Activated CD4-positive, alpha-beta T cell treated with anti-CD3 and anti-CD28 coated beads, Interleukin-2, amount 10 ng/mL, durations not matched to agents 7 days and 5 days (primary cell): ENCODE measurements at places on chromosomes 6 and 20. TPM values are rescaled to one million over a fixed set of nuclear protein-coding genes. Genes with fewer than 3 reads are reported as not detected.

The DTNBP1 gene
- total RNA-seq, result 22.3 TPM

DNA sequence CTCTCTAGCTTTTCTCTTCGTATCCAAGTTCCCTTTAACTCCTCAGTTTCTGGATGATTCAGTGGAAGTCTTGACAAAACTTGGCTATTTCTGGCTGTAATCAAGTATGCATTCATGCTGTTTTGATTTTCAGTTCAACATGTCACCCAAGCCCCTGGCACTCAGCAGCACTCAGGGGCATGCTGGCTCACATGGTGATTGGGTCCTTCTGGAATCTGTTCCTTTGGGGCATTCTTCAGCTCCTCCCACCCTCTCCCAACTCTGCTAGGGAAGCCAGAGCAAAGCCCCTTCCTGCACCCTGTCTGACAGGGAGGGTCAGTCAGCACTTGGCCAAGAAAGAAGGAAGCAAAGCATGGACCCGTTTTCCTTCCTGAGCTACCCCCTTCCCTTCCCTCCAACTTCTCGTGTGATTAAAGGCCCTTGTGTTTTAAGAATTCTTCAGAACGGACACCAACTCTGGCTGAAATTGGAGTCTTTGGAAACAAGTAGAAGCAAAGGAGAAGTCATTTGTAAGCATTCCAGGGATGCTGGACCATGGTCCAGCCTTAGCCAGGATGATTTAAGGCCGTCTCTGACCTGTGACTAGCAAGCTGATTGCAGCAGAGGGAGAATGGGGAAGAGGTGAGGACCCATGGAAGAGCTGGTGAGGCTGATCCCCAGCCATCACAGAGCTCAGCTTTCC is 7.1 kb downstream of the PLEKHG1 start:
- H3K27ac ChIP-seq, result no peak overlapping the region
- H3K4me1 ChIP-seq, result peaks cover 2% of the 10 kb centered on the region
- DNase-seq, result no peak
- peaks cover 8% of the 10 kb centered on the region for H3K27me3 ChIP-seq
- no peak overlapping the region for H3K4me3 ChIP-seq

The SLC44A4 gene
- 0.15 TPM for total RNA-seq

DNA sequence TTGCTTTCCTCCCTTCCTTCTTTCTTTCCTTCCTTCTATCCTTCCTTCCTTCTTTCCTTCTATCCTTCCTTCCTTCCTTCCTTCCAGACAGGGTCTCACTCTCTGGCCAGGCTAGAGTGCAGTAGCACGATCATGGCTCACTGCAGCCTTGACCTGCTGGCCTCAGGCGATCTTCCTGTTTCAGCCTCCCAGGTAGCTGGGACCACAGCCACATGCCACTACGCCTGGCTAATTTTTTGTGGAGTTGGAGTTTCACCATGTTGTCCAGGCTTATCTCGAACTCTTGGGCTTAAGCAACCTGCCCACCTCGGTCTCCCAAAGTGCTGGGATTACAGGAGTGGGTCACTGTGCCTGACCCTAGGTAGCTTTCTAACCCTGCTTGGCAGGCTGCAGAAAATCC is 12.2 kb upstream of the SEC63 start:
- H3K27ac ChIP-seq, result no peak overlapping the region
- DNase-seq, result no peak
- peaks cover 4% of the 10 kb centered on the region for H3K27me3 ChIP-seq
- peaks cover 8% of the 10 kb centered on the region for H3K4me1 ChIP-seq

The SLC13A3 gene
- total RNA-seq, result not detected

The NKX2-2 gene
- not detected for total RNA-seq

The AVP gene
- not detected for total RNA-seq

- no peak overlapping the region for H3K4me3 ChIP-seq
- H3K27ac ChIP-seq, result no peak overlapping the region
- DNase-seq, result no peak
- H3K27me3 ChIP-seq, result peaks cover 9% of the 10 kb centered on the region
- no peaks in the 10 kb centered on the region for H3K4me1 ChIP-seq
Observed at GRCh38 chr20:46920114-46920513, 25.5 kb downstream of the EYA2 start.

DNA sequence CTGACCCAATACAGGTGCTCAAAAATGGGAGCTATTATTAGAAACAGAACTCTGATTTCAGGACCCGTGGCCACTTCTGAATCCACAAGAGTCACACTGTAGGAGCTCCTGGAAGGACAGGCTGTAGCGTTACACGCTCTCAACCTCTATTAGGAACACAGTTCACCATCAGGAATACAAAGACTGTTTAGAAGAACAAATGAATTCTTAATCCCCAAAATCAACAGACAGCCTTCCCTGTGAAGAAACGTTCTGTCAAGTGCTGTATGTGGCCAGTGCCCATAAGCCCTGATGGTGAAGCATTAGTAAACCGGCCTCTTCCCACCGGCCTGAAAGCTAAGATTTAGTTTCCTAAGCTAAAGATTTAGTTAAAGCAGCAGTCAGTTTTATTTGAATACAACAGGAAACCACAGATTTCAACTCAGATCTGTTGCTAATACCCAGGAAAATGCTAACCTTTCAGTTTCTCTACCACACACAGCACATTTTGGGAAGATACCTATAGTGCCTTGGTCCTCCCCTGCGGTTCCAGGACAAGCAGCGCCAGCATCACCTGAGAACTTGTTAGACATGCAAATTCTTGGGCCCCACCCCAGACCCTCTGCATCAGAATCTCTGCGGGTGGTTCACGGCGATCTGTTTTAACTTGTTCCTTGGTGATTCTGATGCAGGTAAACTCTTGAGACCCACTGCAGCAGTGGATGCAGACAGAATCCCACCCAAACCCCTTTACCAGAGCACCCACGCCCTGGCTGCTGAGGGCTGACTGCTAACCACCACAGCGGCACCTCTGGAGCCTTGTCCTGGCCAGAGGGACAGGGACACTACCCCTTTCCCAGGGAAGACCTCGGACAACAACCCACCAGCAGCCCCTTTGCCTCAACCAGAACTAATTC is 33.4 kb downstream of the MTRES1 start:
- peaks cover 53% of the 10 kb centered on the region for H3K4me1 ChIP-seq
- H3K4me3 ChIP-seq, result peak overlapping the region; percentile 49
- H3K27ac ChIP-seq, result peak overlapping the region; percentile 88
- H3K36me3 ChIP-seq, result peaks cover 4% of the 10 kb centered on the region
- peak; percentile 16 for DNase-seq

DNA sequence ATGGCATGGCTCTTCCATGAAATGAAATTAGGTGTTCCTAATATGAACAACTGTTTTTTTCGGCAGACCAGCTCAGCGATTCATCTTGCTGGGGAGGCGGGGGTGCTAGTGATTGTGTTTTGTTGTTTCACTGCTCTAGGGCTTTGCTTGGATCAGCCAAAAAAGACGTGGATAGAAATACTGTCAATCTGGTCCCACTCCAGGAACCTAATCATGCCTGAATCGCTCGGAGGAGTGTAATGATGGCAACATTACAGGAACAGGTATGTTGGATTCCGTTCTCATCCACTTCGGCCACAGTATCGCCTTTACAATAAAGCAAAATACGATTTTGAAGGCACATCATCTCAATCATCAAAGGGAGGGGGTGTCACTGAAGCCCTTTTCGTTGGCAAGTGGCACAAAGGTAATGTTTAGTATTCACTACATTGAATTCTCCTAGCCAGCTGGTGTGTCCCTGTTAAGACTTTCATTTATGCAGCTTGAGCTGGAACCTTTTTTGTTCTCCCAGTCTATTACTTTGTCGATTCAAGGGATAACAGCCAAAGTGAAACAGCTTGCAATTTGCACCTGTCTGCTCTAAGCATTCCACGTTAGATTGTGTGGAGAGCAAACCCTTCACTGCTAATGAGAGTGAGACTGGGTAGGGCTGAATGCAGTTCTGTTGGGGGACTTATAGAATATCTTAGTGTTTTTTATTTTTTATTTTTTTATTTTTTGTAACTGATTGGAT is 477.7 kb downstream of the TFAP2A start:
- H3K27ac ChIP-seq, result no peak overlapping the region
- no peak for DNase-seq
- H3K4me1 ChIP-seq, result no peaks in the 10 kb centered on the region
- no peak overlapping the region for H3K4me3 ChIP-seq
- H3K36me3 ChIP-seq, result no peaks in the 10 kb centered on the region

The PDE10A gene
- not detected for total RNA-seq

GRCh38 chr6:55652429-55652828 is 73.4 kb upstream of the HMGCLL1 start:
- H3K27me3 ChIP-seq, result no peaks in the 10 kb centered on the region
- H3K4me3 ChIP-seq, result no peak overlapping the region
- H3K4me1 ChIP-seq, result no peaks in the 10 kb centered on the region
- no peak overlapping the region for H3K27ac ChIP-seq

DNA sequence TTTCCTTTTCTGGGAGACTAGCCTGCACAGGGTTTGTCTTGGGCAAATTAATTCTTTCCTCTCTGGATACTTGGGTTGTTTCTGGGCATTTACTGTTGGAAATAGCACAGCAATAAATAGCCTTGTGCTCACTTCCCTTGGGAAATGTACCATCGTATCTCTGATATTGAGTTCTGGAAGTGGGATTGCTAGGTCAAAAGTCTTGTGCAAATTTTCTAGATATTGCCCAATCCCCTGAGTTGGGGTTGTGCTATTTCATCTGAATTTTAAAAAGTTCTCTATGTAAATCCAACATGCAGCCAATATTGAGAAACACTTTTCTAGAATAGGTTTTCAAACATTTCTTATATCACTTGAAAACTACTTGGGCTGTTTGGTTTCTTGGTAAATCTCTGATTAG is 64.0 kb upstream of the ELOVL5 start:
- peaks cover 4% of the 10 kb centered on the region for H3K4me1 ChIP-seq
- no peak overlapping the region for H3K4me3 ChIP-seq
- no peak overlapping the region for H3K27ac ChIP-seq
- DNase-seq, result no peak

- H3K27me3 ChIP-seq, result no peaks in the 10 kb centered on the region
- H3K4me3 ChIP-seq, result no peak overlapping the region
- no peaks in the 10 kb centered on the region for H3K4me1 ChIP-seq
- H3K36me3 ChIP-seq, result no peaks in the 10 kb centered on the region
- H3K27ac ChIP-seq, result no peak overlapping the region
Observed at GRCh38 chr20:13125486-13125885, 95.6 kb upstream of the ISM1 start.

DNA sequence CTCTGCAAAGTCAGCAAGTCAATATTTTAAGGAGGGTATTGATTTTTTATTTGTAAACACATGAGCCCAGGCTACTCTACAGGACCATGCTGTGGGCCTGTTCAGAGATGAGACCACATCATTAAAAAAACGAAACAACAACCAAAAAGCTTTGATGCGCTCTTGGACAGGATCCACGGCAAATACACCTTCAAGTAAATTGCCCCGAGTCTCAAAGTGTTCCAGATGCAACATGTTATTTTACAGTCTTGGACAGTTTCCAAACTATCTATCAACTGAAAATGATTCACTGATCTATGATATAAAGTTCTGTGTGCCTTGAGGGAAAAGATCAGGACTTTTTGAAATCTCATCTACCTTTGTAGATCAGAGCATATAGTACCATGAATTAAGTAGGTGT is 25.8 kb upstream of the CARMIL1 start:
- no peak for DNase-seq
- H3K4me1 ChIP-seq, result peaks cover 9% of the 10 kb centered on the region
- no peaks in the 10 kb centered on the region for H3K36me3 ChIP-seq
- H3K27me3 ChIP-seq, result no peaks in the 10 kb centered on the region

The PHACTR1 gene
- total RNA-seq, result 0.19 TPM

DNA sequence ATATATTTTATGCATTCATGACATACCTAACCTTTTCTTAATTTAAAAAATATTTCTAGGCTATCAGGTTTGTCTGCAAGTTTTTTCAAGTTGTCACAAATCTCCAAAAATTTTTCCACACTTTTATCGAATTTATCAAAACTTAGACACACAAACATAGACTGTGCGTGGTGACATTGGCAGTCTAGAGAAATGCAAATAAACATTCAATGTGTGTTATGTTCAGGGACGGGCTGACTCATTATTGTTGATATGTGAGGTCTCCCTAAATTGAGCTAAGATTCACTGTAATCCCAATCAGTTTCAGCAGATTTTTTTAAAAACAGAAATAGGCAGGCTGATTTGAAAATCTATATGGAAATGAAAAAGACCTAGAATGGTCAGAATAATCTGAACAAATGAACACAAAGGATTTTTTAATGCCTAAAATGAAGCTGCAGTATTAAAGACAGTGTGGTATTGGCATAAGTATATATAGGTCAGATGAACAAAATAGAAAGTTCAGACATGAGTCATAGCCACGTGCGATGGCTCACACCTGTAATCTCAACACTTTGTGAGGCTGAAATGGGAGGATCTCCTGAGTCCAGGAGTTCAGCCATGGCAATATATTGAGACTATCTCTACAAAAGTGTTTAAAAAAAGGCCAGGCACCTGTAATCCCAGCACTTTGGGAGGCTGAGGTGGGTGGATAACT is 19.2 kb downstream of the BLTP3A start:
- DNase-seq, result no peak
- H3K27me3 ChIP-seq, result no peaks in the 10 kb centered on the region
- no peaks in the 10 kb centered on the region for H3K36me3 ChIP-seq
- no peak overlapping the region for H3K27ac ChIP-seq
- peaks cover 9% of the 10 kb centered on the region for H3K4me1 ChIP-seq

The DCBLD1 gene
- 3.7 TPM for total RNA-seq

DNA sequence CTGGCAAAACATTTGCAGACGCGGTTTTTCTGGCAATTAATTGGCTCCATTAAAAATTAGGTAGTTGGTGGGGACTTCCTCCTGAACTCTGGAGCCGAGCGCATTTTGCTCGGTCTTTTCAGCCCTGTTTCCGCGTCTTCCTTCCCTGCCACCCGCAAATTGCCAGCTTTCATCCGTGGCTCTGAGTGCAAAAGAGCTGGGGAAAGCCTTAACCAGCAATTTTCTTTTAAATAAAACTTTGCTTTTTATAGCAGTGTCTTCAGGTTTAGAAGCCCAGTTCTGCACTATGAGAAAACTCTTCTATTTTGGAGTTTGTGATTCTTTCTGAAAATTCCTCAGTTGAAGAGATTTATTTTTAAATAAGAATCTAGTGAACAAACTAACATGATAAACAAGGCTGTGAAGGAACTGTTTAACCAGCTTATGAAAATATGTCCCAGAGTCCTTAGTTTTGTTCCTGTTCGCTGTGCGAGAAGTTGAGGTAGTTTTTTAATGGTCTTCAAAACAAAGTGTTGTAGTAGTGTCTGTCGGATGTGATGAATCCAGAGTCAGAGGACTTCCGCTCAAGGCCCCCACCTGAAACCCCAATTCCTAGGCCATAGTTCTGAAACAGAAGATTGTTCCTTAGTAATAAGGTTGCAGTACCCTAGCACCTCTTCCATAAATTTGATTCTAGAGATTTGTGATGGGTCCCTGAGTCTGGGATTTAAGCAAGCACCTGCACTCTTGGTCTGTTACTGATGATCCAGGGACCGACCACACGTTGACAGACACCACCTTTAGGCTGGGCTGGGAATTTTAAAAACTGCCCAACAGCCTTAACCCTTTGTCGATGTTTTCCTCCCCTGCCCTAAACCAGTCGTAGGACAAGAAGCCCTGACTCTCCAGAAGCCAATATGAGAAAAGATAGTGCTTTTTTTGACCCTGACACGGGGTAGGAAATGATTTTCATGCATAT is 950 bp downstream of the KCTD20 start:
- H3K27me3 ChIP-seq, result no peaks in the 10 kb centered on the region
- peaks cover 44% of the 10 kb centered on the region for H3K4me1 ChIP-seq
- peak; percentile 10 for DNase-seq
- H3K4me3 ChIP-seq, result peak overlapping the region; percentile 97
- H3K27ac ChIP-seq, result peak overlapping the region; percentile 98
- peaks cover 17% of the 10 kb centered on the region for H3K36me3 ChIP-seq

GRCh38 chr20:50213531-50214106 is 23.0 kb downstream of the CEBPB start:
- H3K4me1 ChIP-seq, result peaks cover 35% of the 10 kb centered on the region
- H3K4me3 ChIP-seq, result no peak overlapping the region
- no peak for DNase-seq
- peaks cover 17% of the 10 kb centered on the region for H3K27me3 ChIP-seq

- no peaks in the 10 kb centered on the region for H3K36me3 ChIP-seq
- no peak overlapping the region for H3K27ac ChIP-seq
- H3K4me3 ChIP-seq, result no peak overlapping the region
- H3K27me3 ChIP-seq, result peaks cover 3% of the 10 kb centered on the region
- H3K4me1 ChIP-seq, result no peaks in the 10 kb centered on the region
Observed at GRCh38 chr20:19625426-19625825, 132.6 kb upstream of the RIN2 start.
